ENCODE measurements at places on chromosomes 5 and 9.

DNA sequence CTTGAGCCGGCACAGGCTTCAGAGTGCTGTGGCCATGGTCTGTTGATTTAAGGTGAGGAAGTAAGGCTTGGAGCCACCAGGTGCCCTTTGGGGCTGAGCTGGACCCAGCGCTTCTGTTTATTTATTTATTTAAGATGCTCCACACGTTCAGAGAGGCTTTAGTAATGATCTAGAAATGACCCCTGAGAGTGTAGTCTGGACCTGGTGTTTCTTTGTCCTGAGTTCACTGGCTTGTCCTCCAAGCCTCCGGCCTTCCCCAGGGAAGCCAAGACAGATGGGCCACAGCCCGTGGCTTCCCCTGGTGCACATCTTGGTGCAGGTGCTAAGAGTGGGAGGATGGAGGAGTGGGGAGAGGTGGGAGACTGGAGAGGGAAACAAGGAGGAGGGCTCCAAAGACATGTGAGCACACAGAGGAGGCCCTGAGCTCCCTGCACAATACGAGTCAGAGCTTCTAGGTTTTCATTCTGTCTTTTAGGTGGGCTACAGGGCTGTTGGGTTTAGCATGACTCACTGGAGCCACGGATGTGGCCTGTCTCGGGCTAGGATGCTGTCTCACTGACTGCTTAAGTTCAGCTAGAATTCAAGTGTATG, 56.9 kb downstream of the AHRR start:
- no peak for DNase-seq

DNA sequence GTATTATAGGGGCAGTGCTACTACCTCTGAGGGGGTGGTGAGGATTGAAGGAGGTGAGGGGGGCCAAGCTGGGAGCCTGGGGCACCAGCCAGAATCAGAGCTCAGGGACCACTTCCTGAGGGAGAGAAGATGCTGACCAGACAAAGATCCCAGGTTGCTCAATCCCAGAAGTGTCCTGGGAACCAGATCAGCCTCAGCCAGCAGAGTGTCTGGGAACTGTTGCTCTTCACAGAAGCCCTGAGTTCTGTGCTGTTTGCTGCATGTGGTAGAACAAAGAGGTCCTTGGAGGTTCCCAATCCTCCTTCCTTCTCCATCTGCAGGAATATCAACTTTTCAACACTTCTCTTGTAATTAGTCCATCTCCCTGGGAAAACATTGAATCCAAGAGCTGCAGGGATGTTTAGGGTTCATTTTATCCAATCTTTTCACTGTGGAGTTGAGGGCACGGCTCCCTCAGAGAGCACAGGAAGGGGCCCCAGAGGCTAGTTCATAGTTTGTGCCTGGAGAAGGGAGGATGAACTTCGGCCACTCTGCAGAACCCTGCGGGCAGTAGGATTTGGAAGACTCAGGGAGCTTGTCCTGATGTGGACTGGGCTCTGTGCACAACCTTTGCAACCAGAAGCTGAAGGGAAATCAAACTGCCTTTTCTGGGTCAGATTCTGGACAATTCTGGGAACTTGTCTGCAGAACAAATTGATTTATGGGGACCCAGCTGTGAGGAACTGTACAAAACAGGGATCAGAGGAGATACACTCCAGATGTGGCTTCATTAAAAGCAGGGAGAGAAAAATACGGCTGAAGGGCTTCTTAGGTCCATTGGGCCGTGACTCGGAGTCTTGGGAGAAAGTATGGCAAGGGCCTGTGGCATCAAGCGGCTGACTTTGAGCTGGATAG, 57.1 kb downstream of the GALNT12 start:
- no peak for DNase-seq

DNA sequence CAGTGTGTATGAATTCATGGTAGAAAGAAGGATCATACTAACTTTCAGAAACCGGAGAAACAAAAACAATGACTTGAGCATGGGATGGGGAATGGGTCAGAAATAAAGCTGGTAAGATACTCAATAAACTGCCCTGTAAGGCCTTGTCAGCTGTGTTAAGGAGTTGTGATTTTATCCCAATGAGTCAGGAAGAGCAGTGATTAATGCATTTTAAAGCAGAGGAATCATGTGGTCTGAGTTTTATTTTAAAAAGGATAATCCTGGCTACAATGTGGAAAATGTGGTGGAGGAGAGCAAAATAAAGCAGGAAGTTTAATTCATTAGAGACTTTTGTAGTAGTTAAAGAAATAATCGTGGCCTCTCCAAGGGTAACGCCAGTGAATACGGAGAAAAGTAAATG, 28.7 kb downstream of the DHX29 start:
- DNase-seq, result no peak

- no peak for DNase-seq
Observed at GRCh38 chr5:157273131-157273556, 7.2 kb downstream of the CYFIP2 start.

DNA sequence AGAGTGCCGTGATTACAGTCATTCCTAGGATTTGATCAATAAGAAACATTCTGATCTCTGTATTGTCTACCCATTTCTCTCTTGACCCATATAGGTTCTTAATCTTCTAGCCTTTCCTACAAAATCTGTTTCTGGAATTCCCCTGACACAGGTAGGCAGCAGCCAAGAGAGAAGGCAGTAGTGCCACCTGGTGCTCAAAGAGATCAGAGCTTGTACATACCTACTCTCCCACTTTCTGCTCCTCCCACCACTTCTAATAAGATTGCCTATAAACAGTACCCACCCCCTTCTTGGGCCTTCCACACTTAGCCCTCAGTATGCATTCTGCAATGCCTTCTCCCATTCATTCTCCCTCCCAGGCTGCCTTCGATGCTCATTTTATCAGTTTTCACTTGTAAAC, 117.4 kb upstream of the RORB start:
- no peak for DNase-seq

DNA sequence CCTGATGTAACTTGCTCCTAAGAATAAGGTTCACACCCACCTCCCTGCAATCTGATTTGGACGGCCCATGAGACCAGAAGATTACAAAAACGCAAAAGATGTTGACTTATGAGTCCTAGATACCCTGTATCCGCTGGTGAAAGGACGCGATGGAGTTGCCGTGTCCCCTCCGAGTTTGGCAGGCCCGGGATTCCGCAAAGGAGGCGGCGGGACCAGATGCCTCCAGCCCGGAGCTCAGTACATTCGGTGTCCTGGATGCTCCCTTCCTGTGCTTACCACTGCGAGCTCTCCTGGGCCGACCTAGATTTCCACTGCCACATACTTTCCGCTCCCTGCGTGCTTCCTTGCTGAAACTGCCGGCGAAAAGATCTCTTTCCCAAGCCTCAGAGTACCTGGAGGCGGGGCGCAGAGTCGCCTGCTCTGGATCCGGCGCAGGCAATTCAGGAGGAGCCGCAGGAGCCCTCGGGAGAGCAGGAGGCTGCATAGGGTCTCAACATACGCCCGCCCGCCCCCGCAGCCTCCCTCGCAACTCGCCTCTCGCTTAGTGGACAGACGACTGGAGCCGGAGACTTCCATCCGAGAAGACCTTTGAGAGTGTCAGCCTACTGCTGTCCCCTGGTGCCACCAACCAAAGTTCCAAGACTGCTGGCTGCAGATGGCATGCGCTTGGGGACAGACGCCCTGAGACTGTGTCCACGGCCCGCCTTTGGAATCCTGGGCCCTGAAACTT, 39.8 kb downstream of the ANXA2R start:
- no peak for DNase-seq

- no peak for DNase-seq
Observed at GRCh38 chr5:170427672-170428236, 38.6 kb upstream of the KCNMB1 start.

GRCh38 chr9:38107405-38107804, 38.4 kb upstream of the SHB start:
- DNase-seq, result no peak

DNA sequence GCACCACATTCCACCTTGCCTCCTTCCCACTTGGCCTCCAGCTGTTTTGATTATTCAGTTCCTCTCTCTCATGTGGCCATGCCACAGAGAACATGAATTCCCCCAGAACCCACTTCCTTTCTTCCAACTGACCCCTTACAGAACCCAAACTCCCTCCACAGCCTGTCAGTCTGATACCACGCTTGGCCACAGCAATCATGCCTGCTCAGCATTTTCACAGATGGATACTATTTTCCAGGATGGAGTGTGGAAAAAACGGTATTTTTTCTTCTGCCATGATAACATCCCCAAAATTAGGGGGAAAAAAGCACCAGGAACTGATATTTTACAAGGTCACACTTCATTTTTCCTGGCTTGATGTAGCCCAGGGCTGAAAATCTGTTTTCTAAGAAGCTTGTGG, 34.9 kb upstream of the SLIT3 start:
- no peak for DNase-seq

- no peak for DNase-seq
Observed at GRCh38 chr5:132826424-132827082, 3.9 kb downstream of the SHROOM1 start.

DNA sequence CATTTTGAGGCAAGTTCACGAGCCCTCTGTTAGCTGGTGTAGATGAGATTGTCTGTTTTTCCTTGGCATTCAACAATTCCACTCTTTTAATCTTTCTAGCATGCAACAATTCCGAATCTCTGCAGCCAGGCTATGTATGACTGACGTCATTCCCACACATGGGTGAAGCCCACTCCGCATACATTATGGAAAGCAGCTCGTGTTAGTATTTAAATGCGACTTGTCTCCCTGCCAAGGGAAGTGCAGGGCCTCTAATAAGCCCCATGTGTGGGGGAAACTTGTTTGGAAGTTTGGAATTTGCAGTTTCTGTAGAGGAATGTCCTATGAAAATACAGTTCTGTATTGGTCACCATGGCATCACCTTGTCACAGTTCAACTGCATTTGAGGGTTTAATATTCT, 146.0 kb upstream of the FBXL7 start:
- DNase-seq, result no peak

GRCh38 chr5:114296191-114296590, 65.7 kb upstream of the KCNN2 start:
- no peak for DNase-seq

DNA sequence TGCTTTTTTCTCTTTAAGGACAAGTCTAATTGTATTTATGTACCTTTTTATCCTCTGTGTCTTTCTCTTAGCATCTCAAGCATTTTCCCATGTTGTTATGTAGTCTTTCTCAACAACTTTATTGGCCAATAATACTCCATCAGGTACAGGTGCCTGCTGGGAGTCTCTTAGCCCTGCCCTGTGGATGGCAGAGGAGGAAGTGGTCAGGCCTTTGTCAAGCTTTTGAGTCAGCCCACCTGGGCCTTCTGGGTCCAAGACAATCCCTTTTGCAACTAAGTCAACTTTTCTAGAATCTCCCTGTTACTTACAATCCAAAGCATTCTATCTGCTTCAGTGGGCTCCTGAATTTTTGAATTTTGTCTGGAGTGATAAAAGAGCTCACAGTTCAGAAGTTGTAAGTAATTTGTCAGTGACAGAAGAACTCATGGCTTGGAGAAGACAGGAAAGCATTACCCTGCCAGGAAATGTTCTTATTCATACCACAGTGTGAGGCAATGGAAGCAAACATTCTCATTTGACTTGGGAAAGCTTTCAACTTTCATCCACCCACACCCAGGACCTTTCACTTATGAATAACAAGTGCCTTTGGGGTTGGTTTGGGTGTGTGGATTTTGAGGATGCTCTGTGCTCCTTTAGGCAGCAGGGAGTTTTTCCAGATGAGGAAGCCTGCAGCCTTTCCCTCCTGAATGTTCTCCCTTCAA, 200.0 kb upstream of the S1PR3 start:
- DNase-seq, result no peak

GRCh38 chr9:83392228-83392627, 146.0 kb downstream of the FRMD3 start:
- no peak for DNase-seq

DNA sequence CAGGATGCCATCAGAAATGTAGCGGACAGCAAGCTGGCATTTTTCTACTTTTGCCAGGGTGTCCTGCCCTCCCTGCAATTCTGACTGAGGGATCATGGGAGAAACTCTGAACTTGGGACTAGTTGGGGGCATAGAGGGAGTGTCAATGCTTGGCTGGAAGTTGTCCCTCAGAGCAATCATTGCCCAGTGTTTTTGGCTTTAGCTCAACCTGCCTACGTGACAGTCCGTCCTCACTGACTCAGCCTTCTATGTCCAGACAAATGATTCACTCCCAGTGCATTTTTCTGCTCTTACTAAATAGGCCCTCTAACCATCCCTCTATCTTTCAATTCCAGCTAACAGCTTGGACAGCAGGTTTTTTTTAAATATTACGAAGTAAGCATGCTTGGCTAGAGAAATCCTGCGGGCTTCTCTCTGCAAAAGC, 627.4 kb downstream of the TLR4 start:
- DNase-seq, result no peak

- no peak for DNase-seq
Observed at GRCh38 chr9:76521244-76521681, 62.3 kb downstream of the GCNT1 start.

GRCh38 chr5:178499352-178499751, 90.8 kb downstream of the COL23A1 start:
- no peak for DNase-seq

DNA sequence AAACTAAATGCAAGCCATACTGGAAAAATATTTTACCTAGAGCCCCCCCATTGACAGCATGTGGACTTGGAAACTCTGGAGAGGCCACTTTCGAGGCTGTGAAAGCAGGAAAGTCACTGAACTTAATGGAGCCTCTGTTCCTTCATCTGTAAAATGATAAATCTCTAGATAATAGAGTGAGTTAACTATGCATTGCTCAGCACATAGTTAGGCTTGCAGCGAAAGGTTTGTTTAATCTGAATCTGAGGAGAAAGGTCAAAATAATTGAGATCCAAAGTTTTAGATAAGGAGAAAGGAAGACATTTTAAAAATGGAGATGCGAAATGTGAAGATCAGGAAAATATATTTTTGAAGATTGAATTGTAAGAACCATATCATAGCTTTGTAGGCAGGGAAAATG, 4.6 kb downstream of the PCSK5 start:
- DNase-seq, result no peak

GRCh38 chr5:74651710-74652109, 11.2 kb upstream of the ENC1 start:
- DNase-seq, result no peak

- no peak for DNase-seq
Observed at GRCh38 chr9:18698992-18699391, 225.0 kb downstream of the ADAMTSL1 start.

DNA sequence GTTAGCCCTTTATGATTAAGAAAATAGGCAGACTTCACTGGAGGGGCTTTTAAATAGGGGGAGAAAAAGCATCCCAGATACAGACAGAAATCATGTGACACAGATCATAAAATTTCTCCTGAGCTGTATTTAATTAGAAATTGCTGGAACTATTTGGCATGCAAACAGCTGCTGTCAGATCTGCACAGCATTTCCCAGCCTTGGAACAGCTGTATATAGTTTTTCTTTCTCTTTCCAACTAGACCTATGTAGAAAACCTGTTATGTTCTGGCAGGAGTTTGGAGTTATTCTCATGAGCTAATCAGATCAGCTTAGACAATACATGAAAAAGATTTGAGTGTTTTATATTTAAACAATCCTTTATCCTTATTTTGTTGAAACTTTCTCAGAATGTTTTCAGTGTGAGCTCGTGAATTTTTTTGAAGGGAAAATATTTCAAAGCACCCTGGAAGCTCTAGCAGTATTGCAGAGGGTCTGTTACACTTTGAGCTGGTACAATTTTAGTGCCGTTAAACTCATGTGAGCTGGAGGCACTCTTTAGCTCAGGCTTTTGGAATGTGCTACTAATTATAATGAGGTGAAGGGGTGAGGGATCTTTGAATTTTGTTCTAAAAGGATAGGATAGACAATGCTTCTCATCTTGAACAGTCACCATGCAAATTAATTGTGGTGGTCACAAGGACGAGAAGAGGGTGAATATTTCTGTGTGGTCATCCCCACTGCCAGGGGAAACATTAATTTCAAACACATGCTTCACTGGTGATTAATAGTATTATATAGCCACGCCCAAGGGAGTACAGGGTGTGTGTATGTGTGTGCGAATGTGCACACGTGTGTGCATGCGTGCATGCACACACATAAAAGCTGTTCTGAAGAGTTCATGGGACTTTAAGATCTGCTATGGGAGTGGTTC, 239.4 kb upstream of the FBXL7 start:
- DNase-seq, result no peak
